H7 (cell line): ENCODE measurements at places on chromosomes 4 and X.

- no peak for DNase-seq
Observed at GRCh38 chrX:135543924-135544323, 23.5 kb downstream of the INTS6L start.

DNA sequence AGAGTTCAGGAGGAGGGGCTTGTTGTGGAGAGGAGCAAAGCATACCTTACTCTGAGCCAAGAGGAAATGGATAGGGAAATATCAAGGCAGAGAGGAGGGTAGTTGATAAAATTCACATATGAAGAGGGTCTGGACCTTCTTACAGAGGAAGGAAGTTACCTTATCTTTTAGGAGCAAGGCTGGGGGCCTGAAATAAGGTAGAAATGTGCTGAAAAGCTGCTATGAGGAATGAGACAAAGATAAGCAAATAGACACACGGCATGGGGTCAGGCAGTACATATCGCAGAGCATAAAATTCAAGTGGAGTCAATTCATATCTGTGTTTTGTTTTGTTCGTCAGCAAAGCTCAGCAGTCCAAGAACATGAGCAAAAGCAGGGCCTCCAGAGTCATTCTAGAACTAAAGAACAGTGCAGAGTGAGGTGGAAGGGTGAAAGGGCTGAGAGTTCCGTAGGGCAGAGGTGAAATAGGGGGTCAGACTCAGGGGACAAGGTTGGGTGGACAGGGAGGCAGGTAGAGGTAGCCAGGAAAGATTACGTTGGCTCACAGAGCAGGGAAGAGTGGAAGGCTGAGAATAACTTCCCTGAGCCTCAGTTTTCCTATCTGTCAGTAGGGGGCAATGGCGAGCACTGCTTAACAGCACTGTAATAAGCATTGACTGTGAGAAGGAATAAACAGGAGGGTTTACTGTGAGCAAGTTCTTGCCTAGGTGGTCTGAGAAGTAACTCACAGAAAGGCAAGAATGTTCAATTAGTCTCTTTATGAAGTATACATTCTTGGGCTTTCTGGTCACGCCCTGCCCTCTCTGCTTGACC is 9.2 kb downstream of the VSIG4 start:
- no peak for DNase-seq

- no peak for DNase-seq
Observed at GRCh38 chrX:12997906-12998687, 23.2 kb downstream of the TMSB4X start.

- no peak for DNase-seq
Observed at GRCh38 chr4:153481478-153481877, 15.3 kb downstream of the TMEM131L start.

DNA sequence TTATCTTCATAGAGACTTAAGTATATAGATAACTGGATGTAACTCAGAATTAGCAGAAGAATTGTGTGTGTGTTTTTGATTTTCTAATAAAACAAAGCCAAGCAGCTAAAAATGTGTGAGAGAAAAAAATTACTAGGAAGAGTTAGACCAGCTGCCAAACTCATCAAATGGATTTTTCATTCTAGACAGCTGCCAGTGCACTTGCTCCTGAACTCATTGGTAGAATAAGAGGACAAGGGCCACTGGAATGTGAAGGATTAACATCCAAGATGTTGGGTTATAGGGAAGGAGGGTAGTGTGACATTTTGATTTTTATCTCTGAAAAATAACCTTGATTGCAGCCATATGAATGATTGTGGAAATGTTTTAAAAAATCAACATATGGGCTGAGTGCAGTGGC is 49.7 kb downstream of the EGF start:
- no peak for DNase-seq

GRCh38 chrX:17552044-17552650 is 177.1 kb downstream of the NHS start:
- no peak for DNase-seq

GRCh38 chrX:118353081-118353850 is 7.4 kb downstream of the WDR44 start:
- DNase-seq = no peak

- DNase-seq = peak; percentile 65
Observed at GRCh38 chr4:845233-845835, 19.4 kb upstream of the CPLX1 start.

- no peak for DNase-seq
Observed at GRCh38 chr4:104532677-104533076, 38.0 kb upstream of the CXXC4 start.

DNA sequence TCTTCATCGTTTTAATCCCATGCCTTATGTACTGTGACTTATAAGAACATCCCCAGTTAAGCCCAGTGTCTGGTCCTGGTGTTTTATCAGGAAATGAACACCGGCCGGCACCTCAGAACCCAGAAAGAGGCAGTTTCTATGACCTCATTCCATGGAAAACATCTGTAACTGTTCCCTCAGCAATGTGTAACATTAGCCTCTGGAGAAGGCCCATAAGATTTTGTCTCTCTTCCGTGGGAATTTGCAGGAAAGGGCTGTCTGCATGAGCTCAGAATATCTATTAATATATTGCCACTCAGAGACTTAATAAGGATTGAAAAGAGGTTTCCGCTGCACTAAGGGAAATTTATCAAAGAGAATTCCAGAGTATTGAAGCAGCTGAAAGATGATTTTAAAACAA is 3.1 kb upstream of the TCEANC start:
- no peak for DNase-seq

GRCh38 chrX:8815460-8816065 is 14.4 kb upstream of the FAM9A start:
- DNase-seq = peak; percentile 68
